ENCODE measurements at places on chromosomes 2 and 18.

DNA sequence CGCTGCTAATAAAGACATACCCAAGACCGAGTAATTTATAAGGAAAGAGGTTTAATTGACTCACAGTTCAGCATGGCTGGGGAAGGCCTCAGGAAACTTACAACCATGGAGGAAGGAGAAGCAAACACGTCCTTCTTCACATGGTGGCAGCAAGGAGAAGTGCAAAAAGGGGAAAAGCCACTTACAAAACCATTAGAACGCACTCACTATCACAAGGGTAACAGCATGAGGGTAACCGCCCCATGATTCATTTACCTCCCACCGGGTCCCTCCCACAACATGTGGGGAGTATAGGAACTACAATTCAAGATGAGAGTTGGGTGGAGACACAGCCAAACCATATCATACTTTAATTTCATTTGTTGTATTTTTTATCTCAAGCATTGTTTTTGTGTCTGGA, 67.5 kb downstream of the ATP9B start:
- no peak for DNase-seq

- no peak for DNase-seq
Observed at GRCh38 chr2:167318581-167318980, 430.3 kb downstream of the XIRP2 start.

DNA sequence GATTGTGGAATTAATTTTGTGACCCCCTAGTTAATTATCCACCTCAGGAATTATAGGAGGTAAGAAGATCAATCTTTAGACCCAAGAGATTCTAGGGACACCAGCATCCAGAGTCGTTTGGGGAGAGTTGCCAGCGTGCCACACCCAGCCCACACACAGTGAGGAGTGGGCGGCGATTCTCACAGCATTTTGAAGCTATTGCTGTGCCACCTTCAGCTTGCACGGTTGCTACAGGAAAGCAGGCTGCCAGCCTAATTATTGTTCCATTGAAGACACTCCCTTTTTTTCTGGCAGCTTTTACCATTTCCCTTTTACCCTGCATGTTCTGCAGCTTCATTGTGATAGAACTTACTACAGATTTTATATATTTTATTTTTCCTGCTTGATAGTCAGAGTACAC, 13.1 kb upstream of the MYL12A start:
- DNase-seq = no peak

- DNase-seq = no peak
Observed at GRCh38 chr18:60248336-60249330, 123.9 kb downstream of the MC4R start.

DNA sequence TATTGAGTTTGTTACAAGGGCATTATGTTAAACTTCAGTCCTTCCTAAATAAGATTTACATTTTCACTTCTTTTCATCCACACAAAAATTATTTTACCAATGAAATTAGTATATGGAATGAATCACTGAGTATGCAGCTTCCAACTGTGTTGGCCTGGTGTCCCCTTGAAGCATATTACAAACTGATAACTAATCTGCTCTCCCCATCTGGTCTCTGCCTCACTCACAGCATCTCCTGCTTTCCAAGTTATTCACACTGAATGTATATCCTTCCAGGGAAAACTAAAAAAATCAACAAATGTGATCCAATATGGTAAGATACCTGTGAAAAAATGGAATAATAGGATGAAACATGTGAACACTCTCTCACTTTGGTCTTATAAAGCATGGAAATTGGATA, 90.0 kb upstream of the NYAP2 start:
- no peak for DNase-seq

DNA sequence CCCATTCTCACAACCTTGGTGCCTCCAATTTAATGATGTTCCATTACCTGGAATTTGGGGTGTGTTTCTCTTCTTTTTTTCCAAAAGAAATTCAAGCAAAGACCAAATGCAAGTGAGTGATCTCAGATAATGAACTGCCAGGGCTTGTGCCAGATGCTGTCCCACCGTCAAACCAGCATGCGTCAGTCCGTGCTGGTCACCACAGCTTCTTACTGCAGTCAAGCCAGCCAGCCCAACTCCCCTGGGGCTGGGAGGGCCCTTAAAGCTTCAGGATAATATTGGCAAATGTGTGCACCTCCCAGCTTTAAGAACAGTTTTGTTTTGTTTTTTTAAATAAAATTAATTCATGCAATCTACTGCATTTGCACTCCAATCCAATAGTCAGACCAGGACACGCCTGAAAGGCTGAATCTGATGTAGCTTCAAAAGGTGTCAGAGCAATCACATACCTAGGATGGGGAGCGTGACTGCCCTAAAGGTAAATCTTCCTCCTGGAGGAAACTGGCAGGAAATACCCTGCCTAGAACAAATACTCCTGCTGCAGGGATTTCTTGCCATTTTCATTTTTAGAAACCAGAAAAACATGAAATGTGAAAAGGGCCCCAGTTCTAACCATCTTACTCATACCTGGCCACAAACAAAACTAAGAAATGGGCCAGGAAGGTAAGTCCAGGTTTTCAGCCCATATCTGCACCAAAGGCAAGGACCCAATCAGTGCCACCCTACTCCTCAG, 26.8 kb upstream of the SP3 start:
- no peak for DNase-seq

DNA sequence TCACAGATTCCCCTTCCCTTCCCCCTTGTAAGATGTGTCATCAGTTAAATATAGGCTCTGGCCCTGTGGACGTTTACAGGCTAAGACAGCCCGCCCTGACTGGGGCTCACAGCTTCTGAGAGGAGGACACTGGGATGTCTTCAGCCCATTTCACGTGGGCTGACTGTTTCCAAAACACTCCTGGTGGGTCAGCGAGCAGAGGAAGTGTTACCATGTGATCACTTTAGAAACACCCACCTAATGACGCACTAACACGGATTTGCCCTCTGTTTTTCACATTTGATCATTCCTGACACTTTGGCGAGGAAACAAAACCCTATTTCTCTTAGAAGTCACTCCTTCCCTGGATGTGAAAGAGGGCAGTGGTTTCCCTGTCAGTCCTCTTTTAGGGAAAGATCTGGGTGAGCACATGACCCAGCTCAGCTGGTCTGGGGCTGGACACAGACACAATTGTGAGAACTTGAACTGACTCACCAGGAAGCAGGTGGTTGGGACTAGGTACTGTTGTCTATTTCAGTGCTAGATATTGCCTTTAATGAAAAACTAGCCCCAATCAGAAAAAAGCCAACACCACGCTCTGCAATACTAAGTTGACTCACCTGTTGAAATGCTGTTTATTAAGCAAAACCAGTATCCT, 38.8 kb downstream of the BMP10 start:
- no peak for DNase-seq

DNA sequence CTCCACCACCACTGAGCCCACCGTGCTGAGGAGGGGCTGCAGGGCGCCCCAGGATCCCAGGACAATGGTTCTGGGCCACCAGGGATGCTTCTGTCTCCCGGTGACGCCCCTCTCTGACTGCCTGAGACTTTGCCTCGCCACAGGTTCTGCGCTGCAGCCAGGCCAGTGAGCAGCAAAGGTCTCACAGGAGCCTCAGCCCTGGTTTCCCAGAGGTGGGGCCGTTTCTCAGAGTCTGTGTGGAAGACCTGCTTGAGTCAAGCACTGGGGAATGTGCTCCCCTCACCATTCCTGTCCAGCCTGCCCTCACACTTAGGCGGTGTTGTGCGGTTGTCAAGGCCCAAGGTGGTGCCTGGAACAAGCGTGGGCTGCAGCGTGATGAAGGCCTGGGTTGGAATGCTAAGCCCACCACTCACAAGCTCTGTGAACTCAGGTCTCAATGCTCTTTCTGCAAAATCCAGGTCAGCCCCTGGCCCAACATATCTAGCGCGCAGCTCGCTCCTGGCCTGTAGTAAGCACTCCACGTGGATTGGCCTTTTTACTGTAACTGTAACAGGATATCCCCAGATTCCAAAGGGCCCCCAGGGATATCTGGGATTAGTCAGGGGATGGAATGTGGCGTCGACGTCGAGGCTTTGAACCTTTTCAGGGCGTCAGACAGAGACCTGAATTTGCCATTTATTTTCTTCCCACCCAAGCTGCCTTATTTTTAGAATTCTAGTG, 47.6 kb downstream of the PLB1 start:
- no peak for DNase-seq

GRCh38 chr2:168912901-168913369, 11.8 kb downstream of the G6PC2 start:
- no peak for DNase-seq

GRCh38 chr18:31424383-31424988, 23.1 kb upstream of the DSG3 start:
- no peak for DNase-seq

- no peak for DNase-seq
Observed at GRCh38 chr2:98468621-98469236, 24.1 kb downstream of the INPP4A start.
